ENCODE measurements at places on chromosomes 16 and 17. TPM values are rescaled to one million over a fixed set of nuclear protein-coding genes. Genes with fewer than 3 reads are reported as not detected.

GRCh38 chr16:85452364-85453193 is 160.5 kb upstream of the GSE1 start:
- DNase-seq, result no peak
- no peaks in the 10 kb centered on the region for H3K36me3 ChIP-seq
- H3K27ac ChIP-seq, result no peak overlapping the region
- peaks cover 7% of the 10 kb centered on the region for H3K27me3 ChIP-seq

DNA sequence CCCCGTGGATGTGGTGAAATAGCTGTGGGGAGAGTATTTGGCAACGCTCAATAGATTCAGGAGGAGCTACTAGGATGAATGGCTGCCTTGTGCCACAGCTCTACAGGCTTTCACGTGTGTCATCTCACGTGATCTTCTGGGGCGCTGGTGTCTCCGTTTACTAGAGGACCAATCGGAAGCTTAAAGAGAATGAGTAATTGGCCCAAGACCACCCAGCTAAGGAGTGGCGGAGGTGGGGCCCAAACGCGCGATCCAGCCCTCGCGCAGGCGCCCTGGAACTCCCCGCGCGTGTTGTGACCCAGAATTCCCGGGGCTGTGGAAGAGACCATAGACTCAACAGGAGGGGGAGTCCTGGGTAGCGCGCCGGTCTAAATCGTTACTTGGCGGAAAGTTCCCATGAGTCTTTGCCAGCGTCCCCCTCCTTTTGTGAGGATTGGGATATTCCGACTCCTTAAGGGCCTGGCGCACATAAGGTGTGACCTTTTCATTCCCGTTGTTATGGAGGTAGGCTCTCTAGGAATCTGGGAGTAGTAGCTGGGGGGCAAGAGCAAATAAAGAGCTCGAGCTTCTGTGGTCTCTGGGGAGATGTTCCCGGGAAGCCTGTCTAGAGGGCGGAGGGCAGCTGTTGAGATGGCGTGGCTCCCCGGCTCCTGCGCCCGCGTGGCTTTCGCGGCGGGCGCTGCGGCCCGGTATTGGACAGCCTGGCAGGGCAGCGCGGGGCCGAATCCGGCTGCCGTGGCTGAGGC is 23.4 kb downstream of the TRPV2 start:
- H3K27ac ChIP-seq, result peak overlapping the region; percentile 81
- peak overlapping the region; percentile 85 for H3K4me3 ChIP-seq
- peak; percentile 95 for DNase-seq
- peaks cover 40% of the 10 kb centered on the region for H3K4me1 ChIP-seq
- peaks cover 33% of the 10 kb centered on the region for H3K36me3 ChIP-seq

GRCh38 chr17:76268015-76268749 is 3.0 kb downstream of the UBALD2 start:
- peak overlapping the region; percentile 87 for H3K27ac ChIP-seq
- peaks cover 80% of the 10 kb centered on the region for H3K4me1 ChIP-seq
- H3K36me3 ChIP-seq, result peaks cover 13% of the 10 kb centered on the region
- no peak overlapping the region for H3K4me3 ChIP-seq

DNA sequence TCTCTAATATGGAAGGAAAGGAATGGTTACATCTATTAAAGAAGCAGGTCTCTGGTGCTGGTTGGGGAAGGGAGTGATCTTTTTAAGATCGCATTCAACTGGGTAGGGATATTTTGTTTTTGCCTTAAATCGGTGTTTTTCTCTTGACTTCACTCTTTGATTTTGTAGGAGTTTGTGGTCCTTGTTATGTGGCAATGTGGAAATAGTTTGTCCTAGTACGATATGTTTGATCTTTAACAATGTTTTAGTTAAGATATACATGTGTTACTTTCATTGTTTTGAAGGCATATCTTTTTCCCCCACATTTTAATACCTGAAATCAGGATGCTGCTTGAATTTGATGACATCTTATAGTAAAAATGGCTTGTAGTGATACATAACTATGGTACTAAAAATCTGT is 8.7 kb downstream of the GGNBP2 start:
- H3K27ac ChIP-seq, result no peak overlapping the region
- DNase-seq, result no peak
- H3K27me3 ChIP-seq, result no peaks in the 10 kb centered on the region
- H3K36me3 ChIP-seq, result peaks cover 37% of the 10 kb centered on the region
- peaks cover 26% of the 10 kb centered on the region for H3K4me1 ChIP-seq

DNA sequence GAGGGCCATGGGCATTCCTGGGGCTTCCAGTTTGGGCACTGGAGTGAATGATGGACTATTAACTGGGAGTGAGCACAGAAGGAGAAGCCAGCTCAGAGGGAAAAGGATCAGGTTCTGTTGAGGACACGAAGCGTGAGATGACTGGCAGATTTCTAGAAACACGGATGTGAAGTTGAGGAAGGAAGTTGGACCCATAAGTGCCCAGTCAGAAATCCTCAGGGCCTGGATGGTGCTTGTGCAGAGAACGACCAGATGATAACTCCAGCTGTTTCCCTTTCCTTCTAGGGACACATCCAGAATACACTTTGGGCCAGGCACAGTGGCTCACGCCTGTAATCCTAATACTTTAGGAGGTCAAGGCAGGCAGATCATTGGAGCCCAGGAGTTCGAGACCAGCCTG is 23.3 kb upstream of the ANKRD40CL start:
- peak overlapping the region; percentile 44 for H3K4me3 ChIP-seq
- H3K27me3 ChIP-seq, result no peaks in the 10 kb centered on the region
- DNase-seq, result peak; percentile 45
- H3K4me1 ChIP-seq, result peaks cover 39% of the 10 kb centered on the region

- no peaks in the 10 kb centered on the region for H3K27me3 ChIP-seq
- DNase-seq, result no peak
- no peak overlapping the region for H3K27ac ChIP-seq
- no peaks in the 10 kb centered on the region for H3K4me1 ChIP-seq
Measured at GRCh38 chr16:18060351-18060750, 276.2 kb downstream of the NPIPA8 start.

GRCh38 chr16:84391151-84392030 is 23.1 kb downstream of the ATP2C2 start:
- H3K27ac ChIP-seq, result no peak overlapping the region
- peak; percentile 12 for DNase-seq
- no peaks in the 10 kb centered on the region for H3K36me3 ChIP-seq

DNA sequence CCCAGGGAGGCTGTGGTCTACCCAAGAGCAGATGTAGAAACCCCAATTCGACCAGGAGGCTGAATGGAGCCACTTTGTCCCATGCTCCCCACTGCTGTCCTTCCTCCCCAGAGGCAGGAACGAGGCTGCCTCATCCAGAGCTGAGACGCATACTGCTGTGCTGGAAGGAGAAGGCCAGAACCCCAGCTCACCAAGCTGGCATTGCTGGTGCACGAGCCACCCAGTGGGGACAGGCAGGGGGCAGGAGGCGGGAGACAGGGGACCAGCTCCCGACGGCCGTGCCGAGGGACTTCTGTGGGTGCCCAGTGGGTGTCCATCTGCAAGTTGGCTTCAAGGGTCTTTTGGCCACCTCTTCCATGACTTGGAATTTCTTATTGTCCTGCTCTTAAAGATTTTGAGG is 66.6 kb downstream of the NTN1 start:
- no peak overlapping the region for H3K27ac ChIP-seq
- no peaks in the 10 kb centered on the region for H3K4me1 ChIP-seq
- no peaks in the 10 kb centered on the region for H3K36me3 ChIP-seq

The DYNLL2 gene
- polyA plus RNA-seq, result 0.30 TPM

The TNK1 gene
- polyA plus RNA-seq, result not detected

The C1QL1 gene
- not detected for polyA plus RNA-seq

The PDILT gene
- not detected for polyA plus RNA-seq

The TMC8 gene
- 15.1 TPM for polyA plus RNA-seq

The NOG gene
- polyA plus RNA-seq, result 0.11 TPM

All from CD14-positive monocyte (primary cell).